Esophagus squamous epithelium (tissue), 5 donors: ENCODE measurements at places on chromosomes 7 and 10.
A peak's percentile ranks its signal among the peaks of the same experiment; 100 is the strongest.

DNA sequence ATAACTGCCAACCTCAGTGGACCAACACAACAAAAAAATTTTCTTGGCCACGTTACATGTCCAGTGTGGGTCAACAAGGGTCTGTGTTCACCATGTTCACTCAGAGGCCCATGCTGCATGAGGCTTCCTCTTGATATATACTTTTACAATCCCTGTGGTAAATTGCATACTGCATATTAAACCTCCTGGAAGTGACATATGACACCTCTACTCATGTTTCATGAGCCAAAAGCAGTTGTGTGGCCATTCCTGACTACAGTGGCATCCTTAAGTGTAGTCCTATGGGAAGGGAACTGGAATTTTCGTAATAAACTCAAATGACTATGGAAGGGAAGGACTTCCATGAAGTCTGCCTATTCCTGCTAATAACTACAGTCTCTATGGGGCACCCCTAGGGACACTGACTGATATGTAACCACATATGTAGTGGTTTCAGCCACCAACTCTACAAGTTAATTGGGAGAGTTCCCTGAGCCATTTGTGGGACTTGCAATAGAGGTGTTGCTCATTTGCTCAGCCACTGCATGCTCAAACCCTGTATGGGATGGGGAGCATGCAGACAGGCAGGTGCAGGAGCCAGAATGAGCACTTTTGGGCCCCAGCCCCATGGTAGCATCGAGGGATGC is 9.7 kb downstream of the DYNC1I1 start:
- no peak overlapping the region for H3K4me3 ChIP-seq
- no peaks in the 10 kb centered on the region for H3K27me3 ChIP-seq
- no peaks in the 10 kb centered on the region for H3K36me3 ChIP-seq

DNA sequence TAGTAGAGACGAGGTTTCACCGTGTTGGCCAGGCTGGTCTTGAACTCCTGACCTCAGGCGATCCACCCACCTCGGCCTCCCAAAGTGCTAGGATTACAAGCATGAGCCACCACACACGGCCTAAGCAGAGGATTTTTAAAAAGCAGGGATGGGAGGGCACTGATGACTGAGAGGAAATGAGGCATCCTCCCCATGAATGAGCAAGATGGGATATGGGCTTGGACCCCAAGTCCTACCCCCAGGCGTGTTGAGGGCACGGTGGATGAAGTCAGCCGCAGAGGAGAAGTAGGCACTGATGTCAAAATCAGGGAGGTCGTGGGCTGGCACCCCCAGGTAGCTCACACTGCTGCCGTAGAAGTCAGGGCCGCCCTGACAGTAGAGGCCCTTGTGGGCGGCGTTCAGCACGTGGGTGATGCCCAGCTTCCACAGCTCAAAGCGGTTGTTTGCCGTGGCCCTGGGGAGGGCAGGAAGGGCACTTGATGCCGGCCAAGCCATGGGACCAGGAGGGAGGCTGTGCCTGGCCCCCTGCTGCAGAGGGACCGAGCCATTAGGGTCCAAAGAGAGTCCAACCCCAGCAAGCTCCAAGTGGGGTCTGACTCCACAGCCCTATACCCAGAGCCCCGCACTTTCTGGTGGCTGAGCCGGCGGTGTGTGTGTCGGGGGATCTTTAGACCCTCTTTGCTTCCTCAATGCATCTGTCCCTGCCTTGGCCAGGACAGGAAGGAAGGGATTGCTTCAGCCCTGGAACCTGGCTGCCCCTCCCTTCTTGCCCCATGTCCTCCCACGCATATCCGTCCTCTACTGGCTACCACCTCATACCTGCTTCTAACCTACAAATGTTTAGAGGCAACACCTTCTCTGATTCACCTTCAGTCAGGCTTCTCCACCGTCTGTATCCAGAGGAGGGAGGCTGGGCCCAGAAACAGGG is 3.4 kb upstream of the SAMD8 start:
- H3K36me3 ChIP-seq: no peaks in the 10 kb centered on the region
- no peaks in the 10 kb centered on the region for H3K27me3 ChIP-seq
- peak overlapping the region; percentile 57 for H3K27ac ChIP-seq
- H3K4me3 ChIP-seq: no peak overlapping the region
- no peak for DNase-seq

DNA sequence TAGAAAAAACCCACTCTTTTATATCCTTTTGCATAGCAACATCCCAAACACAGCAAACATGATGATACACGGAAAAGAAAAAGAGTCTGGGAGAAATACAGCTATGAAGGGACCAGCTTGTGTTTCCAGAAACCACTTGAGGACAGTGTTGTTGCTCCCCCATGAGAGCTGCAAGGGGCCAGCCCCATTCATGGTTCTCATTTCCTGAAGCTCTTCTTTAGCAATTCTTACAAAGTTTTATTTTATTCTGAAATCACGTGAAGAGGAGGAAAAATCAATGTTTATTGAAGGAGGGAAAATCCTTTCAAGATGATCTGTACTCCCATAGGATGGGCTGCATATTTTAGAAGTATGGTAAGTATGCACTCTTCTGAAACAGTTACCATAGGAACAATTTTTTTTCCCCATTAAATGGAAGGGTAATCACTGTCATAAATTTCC is 17.5 kb upstream of the PRTFDC1 start:
- no peak overlapping the region for H3K27ac ChIP-seq
- H3K4me3 ChIP-seq: no peak overlapping the region
- no peaks in the 10 kb centered on the region for H3K4me1 ChIP-seq
- no peaks in the 10 kb centered on the region for H3K36me3 ChIP-seq
- no peaks in the 10 kb centered on the region for H3K27me3 ChIP-seq
- DNase-seq: no peak

- no peaks in the 10 kb centered on the region for H3K4me1 ChIP-seq
- H3K4me3 ChIP-seq: no peak overlapping the region
- DNase-seq: no peak
- H3K27ac ChIP-seq: no peak overlapping the region
Observed at GRCh38 chr7:29457141-29457561, 106.5 kb upstream of the PRR15 start.

DNA sequence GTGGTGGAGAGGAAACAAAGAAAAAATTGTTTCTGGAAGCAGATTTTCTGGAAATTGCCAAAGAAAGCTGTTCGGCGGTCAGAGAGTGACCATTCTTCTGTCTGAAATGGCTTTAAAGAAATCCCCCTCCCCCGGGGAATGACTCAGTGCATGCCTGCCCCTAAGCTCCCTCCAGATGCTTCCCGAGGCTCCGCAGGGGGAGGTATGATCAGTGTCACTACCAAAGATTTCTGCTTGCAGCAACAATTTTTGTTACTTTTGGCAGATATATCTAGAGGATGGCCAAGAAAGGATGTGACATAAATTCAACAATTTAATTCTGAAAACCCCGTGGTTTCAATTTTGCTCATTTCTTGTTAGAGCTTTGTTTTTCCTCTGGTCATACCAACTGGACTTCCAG is 163.9 kb downstream of the JCAD start:
- H3K27ac ChIP-seq: peak overlapping the region; percentile 37
- no peak for DNase-seq

DNA sequence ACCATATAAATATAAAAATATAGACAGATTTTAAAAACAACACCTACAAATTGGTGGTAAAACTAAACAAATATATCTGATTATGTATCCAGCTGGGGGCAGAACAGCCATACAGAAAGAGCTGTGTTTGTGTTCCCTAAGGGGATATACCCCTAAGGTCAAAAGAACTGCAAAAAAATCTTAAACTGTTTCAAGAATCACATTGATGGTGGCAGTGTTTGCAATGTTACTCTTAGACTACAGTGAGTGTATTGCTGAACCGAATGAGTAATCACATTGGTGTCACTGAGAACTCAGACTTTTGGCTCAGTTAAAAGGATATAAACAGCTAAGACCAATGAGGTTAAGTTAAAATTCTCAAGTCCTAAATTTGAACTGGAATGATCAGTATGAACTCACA is 27.1 kb upstream of the PTPRN2 start:
- no peaks in the 10 kb centered on the region for H3K4me1 ChIP-seq
- DNase-seq: no peak
- no peaks in the 10 kb centered on the region for H3K27me3 ChIP-seq
- no peaks in the 10 kb centered on the region for H3K36me3 ChIP-seq

GRCh38 chr7:121620206-121620605 is 224.1 kb upstream of the FAM3C start:
- H3K4me1 ChIP-seq: no peaks in the 10 kb centered on the region
- no peaks in the 10 kb centered on the region for H3K27me3 ChIP-seq
- no peak overlapping the region for H3K4me3 ChIP-seq
- no peak for DNase-seq
- no peaks in the 10 kb centered on the region for H3K36me3 ChIP-seq

DNA sequence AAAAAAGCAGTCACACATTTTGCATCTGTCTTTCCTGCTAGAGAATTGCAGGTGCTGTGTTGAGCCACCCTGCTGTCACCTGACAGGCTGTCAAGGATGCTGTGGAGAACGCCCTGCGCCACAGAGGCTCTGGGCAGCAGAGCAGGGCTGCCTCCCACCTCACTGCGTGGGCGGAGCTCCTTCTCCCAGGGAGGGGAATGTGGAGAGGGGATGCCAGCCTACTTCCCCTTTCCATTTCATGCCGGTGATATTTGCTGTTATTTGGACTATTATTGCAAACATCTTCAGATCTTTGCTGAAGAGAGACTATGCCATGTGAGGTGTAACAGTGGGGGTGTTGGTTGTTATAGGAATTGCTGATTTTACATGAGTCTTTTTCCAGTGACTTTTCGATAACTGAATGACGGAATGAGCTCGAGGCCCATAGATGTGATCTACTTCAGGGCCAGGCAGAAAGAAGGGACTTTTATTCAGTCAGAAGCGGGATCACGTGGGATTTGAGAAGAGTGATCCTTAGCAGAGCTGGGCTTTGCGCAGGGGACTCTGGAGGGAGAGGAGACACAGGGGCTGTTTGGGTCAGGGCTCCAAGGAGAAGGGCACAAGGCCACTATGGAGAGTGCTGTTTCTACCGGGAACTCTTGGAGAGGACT is 13.6 kb upstream of the PRKAG2 start:
- H3K4me3 ChIP-seq: no peak overlapping the region
- no peaks in the 10 kb centered on the region for H3K27me3 ChIP-seq
- no peak overlapping the region for H3K27ac ChIP-seq
- H3K36me3 ChIP-seq: no peaks in the 10 kb centered on the region

- peaks cover 37% of the 10 kb centered on the region for H3K4me1 ChIP-seq
- peak overlapping the region; percentile 72 for H3K4me3 ChIP-seq
- no peak for DNase-seq
- peaks cover 80% of the 10 kb centered on the region for H3K27me3 ChIP-seq
Observed at GRCh38 chr10:7412237-7412927, 1.5 kb upstream of the SFMBT2 start.

DNA sequence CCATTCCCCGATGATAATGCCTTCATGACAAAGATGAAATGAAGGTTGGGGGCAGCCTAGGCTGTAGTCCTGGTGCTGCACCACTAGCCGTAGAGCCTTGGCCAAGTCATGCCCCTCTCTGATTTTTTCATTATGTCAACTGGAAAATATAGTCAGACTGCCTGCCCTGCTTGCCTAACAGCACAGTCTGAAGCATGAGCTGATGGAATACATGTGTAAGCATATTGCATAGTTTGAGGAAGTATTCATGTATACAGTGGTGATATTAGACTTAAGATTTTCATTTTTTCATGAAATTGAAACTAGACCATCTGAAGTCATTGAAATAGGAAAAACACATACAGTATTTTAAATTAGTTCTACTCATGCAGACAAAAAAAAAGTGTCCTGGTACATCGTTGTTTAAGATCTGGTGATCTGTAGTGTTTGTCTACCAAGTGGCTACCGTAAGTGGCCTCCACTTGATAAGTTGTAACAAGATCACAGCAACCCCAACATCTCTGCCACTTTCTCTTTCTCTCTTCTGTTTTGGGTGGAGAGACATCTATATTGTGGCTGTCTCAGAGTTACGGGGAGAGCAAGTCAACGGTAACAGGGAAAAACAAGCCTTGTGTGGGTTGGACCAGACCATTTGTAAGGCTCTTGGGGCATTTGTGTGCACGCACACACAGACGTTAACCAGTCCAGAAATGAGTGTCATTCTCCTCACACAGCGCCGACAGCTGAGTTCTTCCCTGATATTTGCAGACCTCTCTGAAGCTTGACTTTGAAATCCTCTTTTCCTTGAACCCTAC is 716.6 kb upstream of the GALNT17 start:
- H3K27me3 ChIP-seq: no peaks in the 10 kb centered on the region
- no peaks in the 10 kb centered on the region for H3K36me3 ChIP-seq
- H3K27ac ChIP-seq: no peak overlapping the region
- no peak overlapping the region for H3K4me3 ChIP-seq

DNA sequence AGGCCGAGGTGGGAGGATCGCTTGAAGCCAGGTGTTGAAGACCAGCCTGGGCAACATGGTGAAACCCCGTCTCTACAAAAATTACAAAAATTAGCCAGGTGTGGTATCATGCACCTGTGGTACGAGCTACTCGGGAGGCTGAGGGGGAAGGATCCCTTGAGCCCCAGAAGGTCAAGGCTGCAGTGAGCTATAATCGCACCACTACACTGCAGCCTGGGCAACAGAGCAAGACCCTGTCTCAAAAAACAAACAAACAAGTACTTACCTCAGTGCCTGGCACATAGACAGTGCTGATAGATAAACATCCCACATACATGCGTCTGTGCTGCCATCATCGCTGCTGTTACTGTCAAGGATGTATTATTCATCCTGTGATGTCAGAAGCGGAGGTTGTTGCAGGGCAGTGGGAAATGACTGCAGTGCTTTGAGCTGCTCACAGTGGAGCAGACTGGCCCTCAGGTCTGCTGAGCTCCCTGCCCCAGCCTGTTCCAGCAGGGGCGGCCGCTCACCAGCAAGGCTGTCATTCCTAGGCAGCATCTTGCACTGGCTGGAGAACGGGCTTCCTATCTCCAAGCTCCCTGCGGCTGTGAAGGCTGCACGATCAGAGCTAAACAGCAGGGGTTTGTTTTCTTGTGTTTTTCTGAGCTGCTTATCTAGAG is 18.6 kb downstream of the FOXK1 start:
- H3K27me3 ChIP-seq: no peaks in the 10 kb centered on the region
- H3K4me1 ChIP-seq: peaks cover 4% of the 10 kb centered on the region
- DNase-seq: no peak
- no peak overlapping the region for H3K4me3 ChIP-seq

- H3K4me3 ChIP-seq: no peak overlapping the region
- no peaks in the 10 kb centered on the region for H3K27me3 ChIP-seq
- H3K36me3 ChIP-seq: no peaks in the 10 kb centered on the region
Observed at GRCh38 chr10:75600833-75601232, 169.4 kb downstream of the LRMDA start.

- no peak overlapping the region for H3K4me3 ChIP-seq
- no peaks in the 10 kb centered on the region for H3K27me3 ChIP-seq
Observed at GRCh38 chr7:29386196-29386765, 177.4 kb upstream of the PRR15 start.

DNA sequence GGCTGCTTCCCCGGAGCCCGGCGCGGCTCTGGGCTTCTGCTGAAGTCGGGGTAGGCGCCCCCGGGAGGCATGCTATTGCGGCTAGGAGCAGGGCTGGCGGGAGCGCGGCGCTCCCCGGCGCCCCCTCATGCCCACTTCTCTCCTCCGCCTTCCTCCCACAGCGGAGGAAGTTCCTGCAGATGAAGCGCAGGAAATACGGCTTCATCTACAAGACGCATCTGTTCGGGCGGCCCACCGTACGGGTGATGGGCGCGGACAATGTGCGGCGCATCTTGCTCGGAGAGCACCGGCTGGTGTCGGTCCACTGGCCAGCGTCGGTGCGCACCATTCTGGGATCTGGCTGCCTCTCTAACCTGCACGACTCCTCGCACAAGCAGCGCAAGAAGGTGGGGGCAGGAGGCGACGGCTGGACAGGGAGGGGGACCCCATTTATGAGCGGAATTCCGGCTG is 479 bp downstream of the CYP26A1 start:
- no peak overlapping the region for H3K27ac ChIP-seq
- no peak for DNase-seq
- peaks cover 31% of the 10 kb centered on the region for H3K4me1 ChIP-seq

GRCh38 chr10:49282879-49283341 is 16.1 kb upstream of the C10orf71 start:
- no peaks in the 10 kb centered on the region for H3K4me1 ChIP-seq
- no peak overlapping the region for H3K27ac ChIP-seq
- H3K4me3 ChIP-seq: no peak overlapping the region
- no peaks in the 10 kb centered on the region for H3K27me3 ChIP-seq
- H3K36me3 ChIP-seq: no peaks in the 10 kb centered on the region
- DNase-seq: no peak
